ENCODE measurements at places on chromosomes 11 and 22. TPM values are rescaled to one million over a fixed set of nuclear protein-coding genes. Genes with fewer than 3 reads are reported as not detected.

KRTAP5-1 gene
- total RNA-seq = not detected

MACROD1 gene
- 61.1 TPM for total RNA-seq

TXNRD2 gene
- total RNA-seq = 19.7 TPM

RASSF10 gene
- not detected for total RNA-seq

DNA sequence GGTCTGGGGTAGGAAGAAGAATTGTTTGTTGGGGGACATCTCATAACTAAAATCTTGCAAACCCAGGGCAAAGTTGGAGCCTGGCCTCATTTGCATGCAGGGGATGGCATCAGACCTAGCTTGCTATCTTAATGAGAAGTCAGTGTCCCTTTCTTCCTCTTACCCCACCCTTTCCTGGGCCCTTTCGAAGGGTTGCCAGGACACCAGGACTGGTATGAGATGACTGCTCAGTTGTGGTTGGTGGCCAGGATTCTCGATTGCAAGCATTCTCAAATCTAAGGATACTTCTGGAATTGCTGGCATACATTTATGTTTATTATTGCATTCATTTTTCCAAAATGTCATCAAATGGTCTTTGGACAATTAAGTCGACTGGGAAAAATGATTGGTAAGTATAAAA lies 131.0 kb downstream of the SLC1A2 start:
- no peak for DNase-seq

DNA sequence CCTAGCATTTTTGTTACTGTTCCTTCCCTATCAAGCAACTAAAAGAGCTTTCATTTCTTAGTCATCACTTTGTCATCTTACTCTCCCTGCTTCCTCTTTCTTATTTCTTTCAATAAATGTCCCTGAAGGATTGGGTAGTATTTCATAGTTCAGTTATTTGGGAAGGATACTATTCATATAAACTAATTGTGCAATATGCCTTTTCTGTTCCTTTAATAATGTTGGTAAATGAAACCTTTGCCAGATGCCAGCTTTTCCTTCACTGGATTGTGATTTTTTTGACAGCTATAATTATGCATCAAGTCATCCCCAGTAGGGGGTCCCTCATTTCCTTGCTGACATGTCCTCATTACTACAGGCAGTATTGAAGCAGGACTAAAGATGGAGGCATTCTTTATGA lies 101.7 kb downstream of the ATM start:
- DNase-seq = no peak

Measured in HCT116 (cell line).